HEK293T (cell line): ENCODE measurements at places on chromosomes 3 and 15.
A peak's percentile ranks its signal among the peaks of the same experiment; 100 is the strongest.

GRCh38 chr15:92545996-92546395, 109.6 kb downstream of the FAM174B start:
- no peak for DNase-seq

- DNase-seq, result no peak
Measured at GRCh38 chr3:109339714-109340648, 2.6 kb upstream of the DPPA4 start.

GRCh38 chr3:196778755-196779154, 39.1 kb downstream of the PAK2 start:
- DNase-seq, result no peak

DNA sequence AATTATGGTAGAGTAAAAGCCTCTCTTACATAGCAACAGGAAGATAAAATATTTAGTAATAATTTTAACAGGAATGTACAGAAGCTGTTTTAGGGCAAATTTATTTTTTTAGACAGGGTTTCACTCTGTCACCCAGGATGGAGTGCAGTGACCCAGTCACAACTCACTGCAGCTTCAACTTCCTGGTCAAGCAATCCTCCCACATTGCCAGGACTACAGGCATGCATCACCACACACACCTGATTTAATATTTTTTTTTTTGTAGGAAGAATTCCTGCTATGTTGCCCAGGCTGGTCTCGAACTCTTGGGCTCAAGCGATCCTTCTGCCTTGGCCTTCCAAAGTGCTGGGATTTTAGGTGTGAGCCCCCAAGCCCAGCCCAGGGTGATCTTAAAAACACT, 61.1 kb downstream of the PCCB start:
- no peak for DNase-seq

- DNase-seq, result no peak
Measured at GRCh38 chr15:85028416-85028815, 46.8 kb downstream of the PDE8A start.

DNA sequence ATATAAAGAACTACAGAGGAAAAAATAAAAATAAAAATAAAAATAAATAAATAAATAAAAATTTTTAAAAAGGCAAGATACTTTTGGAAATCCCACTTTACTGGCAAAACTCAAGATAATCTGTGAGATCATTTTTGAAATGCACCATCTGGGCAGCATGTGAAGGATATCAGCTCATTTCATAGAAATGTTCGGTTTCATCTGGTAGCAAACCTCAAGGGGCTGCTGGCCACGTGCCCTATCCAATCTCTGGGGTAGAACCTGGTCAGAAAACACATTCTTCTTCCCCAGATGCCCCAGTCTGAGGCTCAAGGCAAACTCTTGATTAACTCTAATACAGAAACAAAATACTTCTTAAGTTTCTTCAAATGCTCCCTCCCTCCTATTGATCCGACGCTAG, 166.0 kb downstream of the FMN1 start:
- DNase-seq, result no peak

- no peak for DNase-seq
Measured at GRCh38 chr3:67884345-67884744, 229.9 kb upstream of the SUCLG2 start.

- no peak for DNase-seq
Measured at GRCh38 chr3:179731544-179731943, 78.7 kb downstream of the USP13 start.

DNA sequence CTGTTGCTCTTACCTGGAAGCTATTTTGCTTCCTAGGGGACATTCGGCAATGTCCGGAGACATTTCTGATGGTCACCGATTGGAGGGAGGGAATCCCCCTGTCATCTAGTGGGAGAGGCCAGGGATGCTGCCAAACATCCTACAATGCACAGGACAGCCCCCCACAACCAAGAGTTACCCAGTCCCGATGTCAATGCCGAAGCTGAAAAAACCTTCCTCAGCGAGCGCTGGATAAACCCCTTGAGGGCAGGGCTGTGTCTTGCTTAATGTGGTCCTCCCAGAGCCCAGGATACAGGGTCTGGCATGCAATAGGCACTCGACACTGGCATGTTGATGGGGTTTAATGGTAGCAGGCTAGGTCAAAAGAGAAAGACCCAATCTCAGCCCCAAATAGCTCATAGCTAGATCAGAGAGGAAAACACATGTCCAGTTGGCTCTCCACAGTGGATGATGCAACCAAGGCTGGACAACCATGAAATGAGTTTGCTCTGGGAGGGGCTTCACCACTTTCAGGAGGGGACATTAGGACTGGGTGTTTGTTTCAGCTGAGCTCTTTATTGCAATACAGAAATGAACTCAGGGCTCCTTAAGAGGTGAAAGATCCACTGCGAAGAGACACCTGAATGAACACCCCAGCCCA, 16.5 kb upstream of the PAQR5 start:
- DNase-seq, result no peak

DNA sequence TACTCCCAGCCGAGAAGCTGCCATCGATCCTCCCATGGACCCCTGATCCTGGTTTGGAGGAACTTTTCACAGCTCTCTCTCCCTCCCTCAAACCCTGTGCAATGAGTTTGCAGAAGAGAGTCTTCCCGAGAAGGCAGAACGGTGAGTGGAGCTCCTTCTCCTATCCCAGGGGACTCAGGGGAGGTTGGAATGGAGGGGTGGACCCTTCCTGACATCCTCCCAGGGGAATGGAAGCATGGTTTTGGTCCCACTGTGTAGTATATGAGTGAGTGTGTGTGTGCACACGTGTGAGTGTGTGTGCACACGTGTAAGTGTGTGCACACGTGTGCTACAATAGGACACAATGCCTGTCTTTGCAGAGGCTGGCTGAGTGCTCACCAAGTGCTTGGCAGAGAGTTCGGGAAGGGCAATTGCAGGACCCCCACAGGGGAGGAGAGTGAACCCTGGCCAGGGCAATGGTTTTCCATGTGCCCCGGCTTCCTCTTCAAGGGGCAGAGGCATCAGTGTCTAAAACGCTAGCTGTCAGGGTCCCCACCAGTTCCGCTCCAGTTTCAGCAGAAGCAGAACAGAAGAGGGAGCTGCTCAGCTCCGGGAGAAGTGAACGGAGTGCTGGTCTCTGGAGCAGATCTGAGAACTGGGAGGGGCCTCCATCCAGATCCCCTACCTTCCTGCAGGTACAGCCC, 13.8 kb upstream of the IL16 start:
- DNase-seq, result no peak

- no peak for DNase-seq
Measured at GRCh38 chr15:71630475-71630809, 179.9 kb upstream of the NR2E3 start.

DNA sequence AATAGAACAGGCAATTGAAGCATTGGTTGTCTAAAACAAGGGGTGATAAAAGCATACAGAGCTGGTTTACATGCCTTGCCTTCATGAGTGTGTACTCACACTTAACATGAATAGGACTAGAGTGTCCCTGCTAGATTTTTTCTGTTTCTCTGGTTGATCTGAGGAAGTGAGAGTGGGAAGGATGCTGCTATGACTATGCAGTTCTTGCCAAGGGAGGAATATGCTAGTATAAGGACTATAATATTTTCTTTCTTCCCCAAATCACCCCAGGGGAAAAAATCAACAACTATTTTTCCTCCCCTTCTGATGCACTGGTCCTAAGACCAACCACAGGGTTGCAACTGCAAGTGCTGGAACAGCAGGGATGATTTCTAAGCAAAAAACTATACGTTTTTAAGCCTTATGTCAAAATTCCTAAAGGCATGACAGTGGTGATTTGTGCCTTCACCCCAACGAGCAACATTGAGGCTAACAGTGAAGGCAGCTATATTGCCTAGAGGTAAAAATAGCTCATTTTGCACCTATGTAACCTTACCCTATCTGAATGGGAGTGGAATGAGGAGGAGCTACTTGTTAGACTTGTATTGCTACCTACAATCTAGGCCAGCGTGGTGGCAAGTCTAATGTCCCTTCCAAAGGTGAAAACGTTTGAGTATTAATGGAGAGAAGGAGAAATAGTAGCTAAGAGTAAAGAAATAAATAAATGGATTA, 33.5 kb upstream of the USP8 start:
- DNase-seq, result no peak

- DNase-seq, result no peak
Measured at GRCh38 chr3:128254967-128255366, 101.7 kb downstream of the EEFSEC start.

DNA sequence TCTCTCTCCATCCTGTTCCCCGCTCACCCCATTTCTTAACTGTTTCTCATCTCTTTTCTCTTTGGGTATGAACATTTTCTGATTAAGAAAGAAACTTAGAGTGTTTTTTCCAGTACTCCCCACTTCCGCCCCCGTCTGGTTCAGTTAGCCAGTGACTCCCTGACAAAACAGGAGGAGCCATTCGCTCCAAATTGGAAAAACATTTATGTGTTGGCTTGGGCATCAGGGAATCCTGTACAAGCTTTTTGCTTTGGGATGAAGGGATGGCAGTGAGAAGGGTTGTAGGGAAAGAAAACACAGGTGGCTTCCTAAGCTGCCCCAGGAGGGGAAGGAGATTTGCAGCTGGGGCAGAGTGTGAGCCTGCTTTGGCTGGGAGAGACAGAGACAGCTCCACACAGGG, 47.0 kb downstream of the BOC start:
- no peak for DNase-seq

DNA sequence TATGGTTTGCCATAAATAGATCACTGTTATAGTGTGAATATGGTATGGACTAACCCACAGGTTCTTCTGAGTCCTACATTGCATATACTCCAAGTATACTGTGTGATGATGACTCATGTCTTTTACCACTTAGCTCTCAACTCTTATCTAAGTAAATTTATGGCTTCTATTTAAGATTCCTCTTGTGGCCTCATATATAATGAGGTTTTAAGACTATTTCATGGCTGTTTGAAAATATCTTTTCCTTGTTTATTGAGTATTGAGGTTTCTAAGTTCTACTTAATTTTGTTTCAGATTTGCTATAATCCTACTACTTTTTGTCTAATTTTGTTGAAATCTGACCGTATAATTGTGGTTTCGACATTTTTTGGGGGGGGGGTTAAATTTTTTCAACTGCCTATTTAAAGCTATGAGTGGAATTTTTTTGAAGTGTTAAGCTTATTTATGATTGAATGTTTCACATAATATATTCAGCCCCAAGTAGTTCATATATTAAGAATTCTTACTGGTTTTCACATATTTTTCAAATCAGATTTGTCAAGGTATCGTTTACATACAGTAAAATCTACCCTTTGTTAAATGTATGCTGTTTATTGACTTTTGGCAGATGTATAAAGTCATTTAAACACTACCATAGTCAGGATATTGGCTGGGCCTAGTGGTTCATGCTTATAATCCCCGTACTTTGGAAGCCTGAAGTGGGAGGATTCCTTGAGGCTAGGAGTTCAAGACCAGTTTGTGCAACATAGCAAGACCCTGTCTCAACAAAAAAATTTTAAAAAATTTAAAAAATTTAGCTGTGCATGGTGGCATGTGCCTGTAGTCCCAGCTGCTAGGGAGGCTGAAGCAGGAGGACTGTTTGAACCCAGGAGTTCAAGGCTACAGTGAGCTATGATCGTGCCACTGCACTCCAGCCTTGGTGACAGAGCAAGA, 11.7 kb downstream of the SLC25A36 start:
- peak; percentile 38 for DNase-seq

DNA sequence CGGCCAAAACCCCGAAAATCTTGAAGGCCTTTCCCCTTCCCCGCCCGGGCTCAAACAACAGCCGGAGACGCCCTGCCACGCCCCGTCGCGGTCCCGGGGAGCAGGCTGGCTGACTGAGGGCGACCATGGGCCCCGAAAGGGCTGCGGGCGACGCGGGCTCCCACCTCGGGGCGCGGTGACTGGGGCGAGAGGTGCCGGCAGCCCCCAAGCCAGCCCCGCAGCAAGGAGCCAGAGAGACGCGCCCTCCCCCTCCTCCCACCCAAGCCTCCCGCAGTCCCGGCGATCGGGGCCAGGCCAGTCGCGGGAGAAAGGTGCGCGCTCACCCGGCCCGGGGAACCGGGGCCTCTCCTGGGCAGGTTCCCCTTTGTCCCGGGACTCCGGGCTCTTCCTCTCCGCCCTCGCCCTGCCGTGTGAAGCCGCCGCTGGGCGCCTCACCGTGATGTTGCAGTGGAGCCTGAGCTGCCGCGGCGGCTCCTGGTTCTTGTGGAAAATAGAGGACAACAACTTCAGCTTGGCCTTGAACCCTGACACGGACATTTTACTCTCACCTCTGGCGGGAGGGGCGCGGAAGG, 30.6 kb upstream of the ZSCAN2 start:
- peak; percentile 25 for DNase-seq

DNA sequence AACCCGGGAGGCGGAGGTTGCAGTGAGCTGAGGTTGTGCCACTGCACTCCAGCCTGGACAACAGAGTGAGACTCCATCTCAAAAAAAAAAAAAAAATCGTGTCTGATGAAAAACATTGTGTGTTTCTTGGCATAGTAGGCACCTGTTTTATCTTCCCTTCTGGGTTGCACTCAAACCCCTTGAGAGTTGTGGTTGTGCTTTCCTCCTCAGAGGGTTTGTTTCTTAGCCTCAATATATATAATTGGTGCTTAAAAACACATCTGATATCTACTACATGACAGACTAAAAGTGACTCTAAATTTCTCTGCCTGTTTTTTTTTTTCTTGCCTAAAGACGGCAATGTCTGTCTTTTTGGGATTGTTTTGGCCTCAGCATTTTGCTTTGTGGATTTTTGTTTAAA, 7.6 kb downstream of the NR1D2 start:
- no peak for DNase-seq

DNA sequence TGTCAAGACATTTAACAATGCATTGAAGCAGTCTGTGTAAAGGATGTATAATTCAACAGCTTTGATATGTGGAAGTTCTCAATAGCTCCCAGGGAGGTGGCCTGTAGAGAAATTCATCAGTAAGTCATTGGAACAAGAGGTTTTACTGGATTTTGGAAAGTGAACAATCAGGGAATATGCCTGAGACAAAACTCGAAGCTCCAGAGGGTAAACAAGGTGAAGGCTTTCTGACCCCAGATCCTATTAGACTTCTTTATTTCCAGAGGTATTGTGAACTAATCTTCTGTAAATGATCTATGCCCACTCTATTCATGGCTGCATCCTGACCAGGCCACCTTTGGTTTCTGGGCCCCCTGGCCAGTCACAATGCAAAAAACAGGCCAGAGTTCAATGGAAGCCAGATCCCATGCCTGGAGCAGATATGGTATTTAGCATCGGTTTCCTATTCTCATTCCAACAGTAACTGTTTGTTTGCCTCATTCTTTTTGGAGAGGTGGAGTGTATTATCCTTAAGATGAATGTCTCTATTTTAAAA, 177.3 kb downstream of the SATB1 start:
- DNase-seq, result no peak

- no peak for DNase-seq
Measured at GRCh38 chr15:70479785-70480184, 283.6 kb downstream of the UACA start.

DNA sequence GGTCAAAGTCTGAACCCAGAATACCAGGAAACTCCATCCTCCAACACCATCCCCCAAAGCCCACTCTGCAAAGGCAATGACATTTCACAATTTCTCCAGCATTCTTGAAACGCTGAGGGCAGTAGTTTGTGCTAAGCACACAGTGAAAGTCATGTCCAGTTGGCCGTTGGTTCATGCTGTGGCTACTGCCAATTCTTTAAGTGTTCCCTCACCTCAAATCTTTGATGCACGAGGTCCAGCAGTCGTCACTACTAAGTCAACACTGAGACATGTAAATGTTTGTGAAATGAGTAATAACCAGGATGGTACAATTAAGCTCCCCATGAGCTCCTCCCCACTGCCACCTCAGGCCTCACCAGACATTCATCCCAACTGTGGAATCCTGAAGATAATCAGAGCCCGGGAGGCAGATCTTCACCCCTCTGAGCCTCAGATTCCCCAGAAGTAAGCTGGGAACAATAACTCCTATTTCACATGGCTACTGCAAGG, 7.0 kb downstream of the SUCLG2 start:
- no peak for DNase-seq

GRCh38 chr3:150545419-150546225, 674 bp downstream of the SERP1 start:
- DNase-seq, result peak; percentile 34

- no peak for DNase-seq
Measured at GRCh38 chr3:46095307-46095706, 68.0 kb upstream of the XCR1 start.
